K562 (cell line): ENCODE measurements at places on chromosomes 3 and 15. TPM values are rescaled to one million over a fixed set of nuclear protein-coding genes. Genes with fewer than 3 reads are reported as not detected.

DNA sequence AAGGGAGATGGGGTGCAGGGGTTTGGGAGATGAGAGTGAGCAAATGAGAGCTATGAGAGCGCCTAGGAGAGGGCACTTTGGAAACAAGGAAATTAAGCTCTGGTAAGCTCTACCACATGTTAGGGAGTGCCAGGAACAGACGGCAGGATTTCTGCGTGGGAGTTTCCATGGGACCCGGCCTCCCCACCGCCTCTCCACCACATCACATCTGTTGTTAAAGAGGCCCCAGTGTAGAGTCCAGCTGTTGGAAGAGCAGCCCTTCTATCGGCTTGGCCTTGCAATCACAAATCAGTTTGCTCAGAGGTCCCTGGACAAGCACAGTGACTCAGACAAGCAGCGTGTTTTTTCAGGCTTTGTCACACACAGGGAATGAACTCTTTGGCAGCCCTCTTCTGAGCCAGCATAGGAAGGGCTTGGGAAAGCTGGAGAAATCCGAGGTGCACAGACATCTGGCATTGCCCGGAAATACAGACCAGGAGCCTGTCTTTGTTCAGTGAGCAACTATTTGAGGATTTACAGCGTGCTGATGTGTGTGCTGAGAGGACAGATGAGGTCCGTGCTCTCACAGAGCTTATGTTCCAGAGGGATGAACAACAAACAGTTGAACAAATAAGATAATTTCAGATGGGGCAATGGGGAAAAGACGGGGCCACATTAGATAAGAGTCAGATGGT, 370.6 kb upstream of the PROK2 start:
- H3K4me3 ChIP-seq: no peak overlapping the region
- H3K4me1 ChIP-seq: peaks cover 53% of the 10 kb centered on the region
- no peaks in the 10 kb centered on the region for H3K36me3 ChIP-seq
- DNase-seq: peak; percentile 59
- peak overlapping the region; percentile 75; the same call in 2 of the 3 replicates for H3K27ac ChIP-seq
- no peaks in the 10 kb centered on the region for H3K27me3 ChIP-seq

DNA sequence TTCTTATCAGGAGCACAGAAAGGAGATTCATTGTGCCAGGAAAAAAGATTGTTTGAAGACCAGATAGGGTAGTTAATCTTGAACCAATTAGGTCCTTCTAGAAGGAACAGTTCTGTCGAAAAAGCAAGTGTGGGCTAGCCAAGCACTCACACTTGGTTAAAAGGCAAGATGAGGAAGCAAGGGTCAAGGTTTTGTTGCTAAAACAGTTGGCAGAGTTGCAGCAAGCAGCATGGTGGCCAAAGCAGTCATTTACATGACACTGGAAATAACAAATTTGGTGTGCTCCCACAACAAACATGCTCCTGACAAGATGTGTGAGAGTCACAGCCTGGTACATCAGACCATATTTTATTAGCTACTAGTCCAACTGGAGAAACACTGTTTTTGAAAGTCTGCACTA, 228.0 kb upstream of the CFAP20DC start:
- H3K36me3 ChIP-seq: no peaks in the 10 kb centered on the region
- H3K4me1 ChIP-seq: no peaks in the 10 kb centered on the region
- no peak overlapping the region for H3K4me3 ChIP-seq
- H3K27me3 ChIP-seq: no peaks in the 10 kb centered on the region

- DNase-seq: no peak
- no peaks in the 10 kb centered on the region for H3K36me3 ChIP-seq
- no peak overlapping the region for H3K4me3 ChIP-seq
- H3K27ac ChIP-seq: no peak overlapping the region
- no peaks in the 10 kb centered on the region for H3K4me1 ChIP-seq
These were observed 52.2 kb upstream of the PTX3 start for GRCh38 chr3:157384491-157384890.

DNA sequence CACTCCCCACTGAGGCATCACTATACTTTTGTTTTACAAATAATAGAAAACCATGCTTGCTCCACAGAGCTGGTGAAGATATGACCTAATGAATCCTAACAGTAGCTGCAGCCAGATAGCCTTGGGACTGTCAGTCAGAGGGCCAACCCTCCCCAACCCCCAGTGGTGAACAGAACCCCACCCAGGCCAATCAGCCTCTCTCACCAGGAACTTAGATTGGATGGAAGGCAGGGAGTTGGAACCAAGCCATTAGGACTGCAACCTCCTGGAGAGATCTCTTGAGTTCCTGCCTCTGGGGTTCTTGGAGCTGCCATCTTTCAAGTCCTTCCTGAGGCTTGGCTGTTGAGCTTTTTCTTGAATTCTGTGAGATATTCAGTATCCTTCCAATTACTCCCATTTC, 3.0 kb upstream of the MRPS22 start:
- H3K4me1 ChIP-seq: peaks cover 53% of the 10 kb centered on the region
- DNase-seq: peak; percentile 71
- peak overlapping the region; percentile 13; the same call in 1 of the 2 replicates for H3K4me3 ChIP-seq
- H3K27me3 ChIP-seq: no peaks in the 10 kb centered on the region

- peak; percentile 72 for DNase-seq
- no peak overlapping the region for H3K27ac ChIP-seq
- peaks cover 58% of the 10 kb centered on the region for H3K27me3 ChIP-seq
- H3K4me3 ChIP-seq: no peak overlapping the region
- H3K4me1 ChIP-seq: 0 out of 2 replicates have a peak, but pooled peaks cover 3% of the 10 kb centered on the region
These were observed 20.6 kb upstream of the FBLN2 start for GRCh38 chr3:13528217-13528867.

- H3K27me3 ChIP-seq: no peaks in the 10 kb centered on the region
- H3K4me3 ChIP-seq: no peak overlapping the region
- no peak overlapping the region for H3K27ac ChIP-seq
- H3K4me1 ChIP-seq: no peaks in the 10 kb centered on the region
- H3K36me3 ChIP-seq: no peaks in the 10 kb centered on the region
These were observed 153.6 kb downstream of the TMEM108 start for GRCh38 chr3:133191818-133192217.

Gene SLC25A20
- 21.6 and 30.4 TPM in 2 replicates for polyA plus RNA-seq
